ENCODE measurements at places on chromosomes 11 and 22. TPM values are rescaled to one million over a fixed set of nuclear protein-coding genes. Genes with fewer than 3 reads are reported as not detected.

Gene OR5AK2
- not detected for total RNA-seq

Gene GALNT18
- total RNA-seq, result 8.1 TPM

Gene C22orf15
- 1.4 TPM for total RNA-seq

Gene UCP3
- total RNA-seq, result 0.65 TPM

Gene SLC29A2
- 0.78 TPM for total RNA-seq

Gene NFAM1
- 0.07 TPM for total RNA-seq

Data from smooth muscle cell of the pulmonary artery (primary cell).